ENCODE measurements at places on chromosomes 16 and 17.

DNA sequence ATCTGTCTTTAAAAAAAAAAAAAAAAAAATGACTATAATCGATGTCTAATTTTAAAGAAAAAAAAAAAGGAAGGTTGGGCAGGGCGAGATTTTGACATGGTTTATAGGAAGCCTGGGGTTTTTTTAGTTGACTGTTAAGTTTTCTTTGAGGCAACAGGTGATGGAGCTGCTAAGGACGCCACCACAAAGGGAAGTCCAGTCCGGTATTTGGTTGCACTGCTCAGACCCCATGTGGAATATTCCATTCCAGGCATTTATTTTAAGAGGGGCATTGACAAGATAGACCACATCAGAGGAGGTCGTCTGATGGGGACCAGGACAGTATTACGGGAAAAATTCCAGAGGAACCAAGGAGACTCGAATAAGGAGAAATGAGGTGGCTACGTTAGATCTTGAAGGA is 168.4 kb downstream of the CCDC182 start:
- no peak for DNase-seq

DNA sequence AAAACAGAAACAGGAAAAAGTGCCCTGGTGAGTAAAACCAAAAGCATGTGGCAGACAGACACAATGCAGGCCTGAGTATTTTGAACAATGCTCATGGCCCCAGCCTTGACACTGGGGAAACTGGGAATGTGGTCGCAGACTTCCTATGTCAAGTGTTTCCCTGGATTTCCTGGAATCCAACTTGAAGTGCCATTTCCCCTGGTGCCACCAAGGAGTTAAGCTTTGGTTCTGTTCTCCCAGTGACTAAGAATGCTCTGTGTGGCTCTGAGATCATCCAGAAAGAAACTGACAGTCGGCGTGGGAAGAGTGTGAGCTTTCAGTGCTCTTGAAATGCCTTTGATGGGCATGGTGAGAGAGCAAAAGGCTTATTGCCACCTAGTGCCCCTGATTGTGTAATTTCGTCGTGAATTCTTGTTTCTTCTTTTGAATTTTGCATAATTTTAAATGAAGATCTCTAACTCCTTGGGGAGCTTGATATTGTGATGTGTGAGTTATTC is 96.0 kb downstream of the YPEL2 start:
- DNase-seq, result peak; percentile 29

DNA sequence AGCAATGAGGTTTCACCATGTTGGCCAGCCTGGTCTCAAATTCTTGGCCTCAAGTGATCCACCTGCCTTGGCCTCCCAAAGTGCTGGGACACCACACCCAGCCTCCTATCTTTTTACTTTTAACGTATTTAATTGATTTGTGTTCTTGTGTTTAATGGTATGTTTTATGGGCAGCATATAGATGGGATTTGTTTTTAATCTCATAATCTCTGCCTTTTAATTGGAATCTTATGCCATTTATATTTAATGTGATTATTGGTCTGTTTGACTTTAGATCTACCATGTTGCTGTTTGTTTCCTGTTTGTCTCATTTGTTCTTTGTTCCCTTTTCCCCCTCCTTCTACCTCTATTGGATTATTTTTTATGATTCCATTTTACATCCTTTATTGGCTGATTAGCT is 12.2 kb downstream of the SLC26A11 start:
- DNase-seq, result no peak

DNA sequence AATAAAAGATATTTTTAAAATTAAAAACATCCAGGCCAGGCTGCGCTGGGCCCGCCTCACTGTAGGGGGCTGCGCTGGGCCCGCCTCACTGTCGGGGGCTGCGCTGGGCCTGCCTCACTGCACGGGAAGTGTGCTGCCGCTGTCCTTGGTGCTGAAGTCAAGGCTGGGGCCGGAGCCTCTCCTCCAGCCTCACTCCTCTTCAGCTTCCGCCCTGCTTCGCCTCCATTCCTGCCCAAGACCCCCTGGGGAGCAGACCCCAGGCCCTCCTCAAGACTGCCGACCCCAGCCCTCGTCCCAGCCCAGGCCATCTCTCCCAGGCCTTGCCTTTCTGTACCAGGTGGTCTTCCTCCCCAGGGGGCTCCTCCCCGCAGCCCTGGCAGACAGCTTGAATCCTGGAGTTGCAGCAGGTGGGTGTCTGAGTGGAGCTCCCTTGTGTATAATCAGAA is 26.2 kb downstream of the ENDOV start:
- peak; percentile 66 for DNase-seq

- no peak for DNase-seq
Measured at GRCh38 chr16:1710811-1711507, 5.0 kb downstream of the MAPK8IP3 start.

GRCh38 chr17:36691606-36692005 is 90.2 kb downstream of the MRM1 start:
- no peak for DNase-seq

DNA sequence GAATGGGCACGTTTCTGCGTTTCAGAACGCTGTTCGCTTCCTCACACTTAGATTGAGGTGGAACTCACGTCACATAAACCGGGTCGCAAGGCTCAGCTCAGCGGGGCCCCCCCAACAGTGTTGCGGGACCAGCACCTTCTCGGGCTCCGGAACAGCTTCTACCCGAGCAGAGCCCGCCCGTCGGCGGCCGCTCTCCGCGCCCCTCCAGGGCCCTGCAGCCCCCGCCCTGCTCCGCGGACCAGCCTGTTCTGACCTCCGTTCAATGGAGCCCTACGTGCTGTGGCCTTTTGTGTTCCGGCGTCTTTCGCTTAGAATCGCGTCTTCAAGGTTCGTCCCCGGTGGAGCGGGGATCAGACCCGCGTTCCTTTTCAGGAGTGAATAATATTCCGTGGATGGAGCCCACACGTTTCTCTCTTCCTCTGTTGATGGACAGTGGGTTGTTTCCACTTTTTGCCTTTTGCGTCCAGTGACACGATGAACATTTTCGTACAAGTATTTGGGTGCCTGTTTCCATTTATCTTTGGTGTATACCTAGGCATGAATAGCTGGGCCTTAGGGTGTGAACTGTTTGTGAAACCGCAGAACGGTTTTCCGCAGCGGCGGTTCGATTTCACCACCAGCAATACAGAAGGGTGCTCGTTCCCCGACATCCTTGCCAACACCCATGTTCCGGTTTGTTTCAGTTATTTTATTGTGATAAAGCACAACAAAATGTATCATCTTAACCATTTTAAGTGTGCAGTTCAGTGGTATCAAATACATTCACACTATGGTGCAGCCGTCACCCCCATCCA is 2.3 kb upstream of the SLC22A31 start:
- DNase-seq, result no peak

DNA sequence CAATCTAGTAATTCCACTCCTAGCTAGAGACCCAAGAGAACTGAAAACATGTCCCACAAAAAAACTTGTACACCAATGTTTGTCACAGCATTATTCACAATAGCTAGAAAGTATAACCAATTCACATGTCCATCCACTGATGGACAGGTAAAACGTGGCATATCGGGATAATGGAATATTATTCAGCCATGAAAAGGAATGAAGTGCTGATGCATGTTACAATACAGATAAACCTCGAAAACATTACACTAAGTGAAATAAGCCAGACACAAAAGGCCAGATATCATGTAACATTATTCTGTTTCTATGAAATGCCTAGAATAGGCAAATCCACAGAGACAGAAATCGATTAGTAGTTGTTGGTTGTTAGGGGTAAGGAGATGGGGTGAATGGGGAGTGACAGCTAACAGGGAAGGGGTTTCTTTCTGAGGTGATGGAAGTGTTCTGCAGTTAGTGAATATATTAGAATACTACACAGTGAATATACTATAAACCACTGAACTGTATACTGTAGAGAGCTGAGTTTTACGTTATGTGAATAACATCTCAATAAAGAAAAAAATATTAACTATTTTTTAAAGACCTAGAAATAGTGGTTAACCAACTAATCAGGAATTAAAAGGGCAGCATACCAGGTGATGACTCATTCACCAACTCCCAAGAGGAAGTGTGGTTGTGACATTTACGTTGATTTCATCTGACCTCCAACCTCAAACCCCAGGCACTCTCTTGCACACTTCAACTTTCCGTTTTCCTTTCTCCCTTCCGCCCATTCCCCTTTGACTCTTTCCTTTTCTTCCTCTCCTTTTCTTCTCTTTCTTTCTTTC is 48.6 kb downstream of the GAS7 start:
- DNase-seq, result peak; percentile 18

DNA sequence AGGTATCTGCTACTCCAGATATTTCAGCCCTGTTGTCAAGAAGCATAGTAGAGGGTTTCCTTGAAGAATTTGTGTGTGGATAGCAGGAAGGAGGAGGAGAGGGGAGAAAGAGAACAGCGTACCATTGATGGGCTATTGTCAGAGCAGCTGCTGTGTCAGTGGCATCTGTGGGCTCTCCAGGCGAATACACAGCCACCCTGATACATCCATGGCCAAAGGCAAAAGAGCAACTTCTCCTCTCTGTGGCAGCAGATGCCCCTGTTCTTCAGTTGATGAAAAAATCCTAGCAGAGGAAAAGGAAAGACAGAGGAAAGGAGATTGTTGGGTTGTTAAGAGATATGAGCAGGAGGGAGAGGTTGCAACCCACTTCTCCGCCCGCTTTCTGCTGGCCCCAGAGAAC is 12.2 kb upstream of the KCNJ2 start:
- no peak for DNase-seq

- no peak for DNase-seq
Measured at GRCh38 chr16:19854543-19854876, 30.1 kb downstream of the GPRC5B start.

DNA sequence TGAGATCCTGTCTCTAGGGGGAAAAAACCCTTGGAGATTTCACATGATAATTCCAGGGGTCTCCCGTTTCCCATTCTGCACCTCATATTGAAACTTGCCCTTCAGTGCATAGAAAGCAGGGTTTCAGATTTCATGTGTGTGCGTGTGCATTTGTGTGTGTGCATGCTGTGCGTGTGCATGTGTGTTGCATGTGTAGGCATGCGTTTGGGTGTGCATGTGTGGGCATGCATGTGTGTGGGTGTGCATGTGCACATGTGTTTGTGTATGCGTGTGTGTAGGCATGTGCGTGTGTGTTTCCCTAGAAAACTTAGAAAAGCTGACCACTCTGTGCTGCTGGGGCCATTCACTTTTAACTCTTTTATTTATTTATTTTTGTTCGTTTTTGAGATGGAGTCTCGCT is 40.0 kb downstream of the IL21R start:
- no peak for DNase-seq

DNA sequence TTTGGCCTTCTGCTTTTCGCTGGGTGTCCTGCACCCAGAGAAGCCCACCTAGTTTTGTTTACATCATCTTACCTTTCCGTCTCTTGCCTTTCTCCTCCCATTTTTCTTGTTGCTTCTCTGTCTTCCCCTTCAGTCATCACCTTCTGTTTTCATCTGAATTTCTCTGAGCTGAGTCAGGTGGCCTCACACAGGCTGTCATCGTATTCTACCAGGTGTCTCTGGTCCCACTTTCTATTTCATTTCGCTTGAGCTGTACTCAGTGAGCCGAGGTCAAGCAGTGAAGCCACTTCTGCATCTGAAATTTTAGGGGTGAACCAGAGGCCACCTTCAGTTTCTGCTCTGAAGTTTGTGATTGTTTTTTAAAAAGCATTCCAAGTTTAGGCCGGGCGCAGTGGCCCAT is 9.7 kb downstream of the CRAMP1 start:
- no peak for DNase-seq

GRCh38 chr16:81634380-81635062 is 144.6 kb upstream of the PLCG2 start:
- no peak for DNase-seq

- peak; percentile 81 for DNase-seq
Measured at GRCh38 chr16:4288148-4288921, 15.5 kb upstream of the TFAP4 start.

- DNase-seq, result no peak
Measured at GRCh38 chr16:54540525-54541180, 254.1 kb upstream of the IRX3 start.

DNA sequence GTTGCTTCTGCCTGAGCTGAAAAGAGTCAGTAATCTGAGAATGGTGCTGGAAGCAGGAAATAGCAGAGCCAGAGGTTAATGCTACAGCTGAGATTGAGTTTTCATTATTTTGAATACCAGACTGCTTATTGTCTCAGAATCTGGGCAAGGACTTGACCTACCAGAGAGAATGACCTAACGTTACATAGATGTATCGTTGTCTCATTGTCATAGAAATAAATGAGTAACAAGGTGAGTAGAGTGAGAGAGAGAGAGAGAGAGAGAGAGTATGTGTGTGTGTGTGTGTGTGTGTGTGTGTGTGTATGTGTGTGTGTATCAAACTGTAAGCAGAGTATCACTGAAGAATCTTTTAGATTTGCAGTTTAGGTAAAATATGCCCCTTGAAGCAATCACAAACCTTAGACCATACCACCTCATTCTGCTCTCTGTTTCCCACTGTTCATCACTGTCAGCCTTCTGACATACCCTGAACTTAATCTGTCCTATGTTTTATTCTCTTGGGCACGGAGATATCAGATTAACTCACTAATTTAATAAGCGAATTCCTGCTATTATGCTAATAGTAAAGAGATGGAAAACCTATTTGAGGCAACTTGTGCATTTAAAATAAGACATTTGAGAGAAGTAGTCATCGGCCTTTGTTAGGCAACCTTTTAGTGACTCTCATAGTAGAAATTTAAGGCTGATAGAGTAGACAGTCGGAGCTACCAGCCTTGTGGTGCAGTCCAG is 87.8 kb downstream of the CYB561 start:
- no peak for DNase-seq

DNA sequence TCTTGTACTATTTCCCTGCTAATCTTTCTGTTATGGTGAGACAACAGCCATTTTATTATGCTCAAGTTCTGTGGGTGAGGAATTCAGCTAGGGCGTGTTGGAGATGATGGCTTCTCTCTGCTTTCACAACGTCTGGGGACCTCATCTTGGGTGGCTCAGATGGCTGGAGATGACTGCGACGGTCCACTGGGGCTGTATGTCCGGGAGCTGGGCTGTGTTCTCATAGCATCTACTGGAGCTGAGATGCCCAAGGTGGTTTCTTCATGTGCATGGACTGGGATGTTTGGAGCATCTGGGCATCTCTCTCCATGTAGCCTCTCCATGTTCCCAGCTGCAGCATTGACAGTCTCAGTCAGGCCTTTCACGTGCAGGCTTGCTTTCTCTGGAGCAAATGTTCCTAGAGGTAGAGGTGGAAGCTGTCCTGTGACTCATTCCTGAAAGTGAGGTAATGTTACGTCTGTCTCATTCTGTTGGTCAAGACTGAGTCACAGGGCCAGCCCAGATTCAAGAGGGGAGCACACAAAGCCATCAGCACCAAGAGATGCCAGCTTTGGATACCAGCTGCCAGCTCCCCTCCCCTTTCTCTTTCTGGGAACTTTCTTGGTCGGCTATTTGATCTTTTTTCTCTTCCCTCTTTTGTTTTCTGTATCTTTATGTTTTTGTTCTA is 96.2 kb downstream of the RAP1GAP2 start:
- DNase-seq, result no peak

GRCh38 chr17:77366206-77366557 is 225.4 kb downstream of the SEC14L1 start:
- DNase-seq, result no peak
